PC-9 (cell line): ENCODE measurements at places on chromosomes 3 and 15. TPM values are rescaled to one million over a fixed set of nuclear protein-coding genes. Genes with fewer than 3 reads are reported as not detected.

- no peak overlapping the region for H3K4me3 ChIP-seq
- no peak overlapping the region for H3K27ac ChIP-seq
- H3K27me3 ChIP-seq, result no peaks in the 10 kb centered on the region
- DNase-seq, result no peak
Measured at GRCh38 chr3:37993820-37994638, 3.4 kb downstream of the VILL start.

GRCh38 chr15:97446138-97446537 is 514.4 kb upstream of the ARRDC4 start:
- no peak overlapping the region for H3K4me3 ChIP-seq
- no peaks in the 10 kb centered on the region for H3K27me3 ChIP-seq
- DNase-seq, result no peak
- H3K4me1 ChIP-seq, result no peaks in the 10 kb centered on the region

DNA sequence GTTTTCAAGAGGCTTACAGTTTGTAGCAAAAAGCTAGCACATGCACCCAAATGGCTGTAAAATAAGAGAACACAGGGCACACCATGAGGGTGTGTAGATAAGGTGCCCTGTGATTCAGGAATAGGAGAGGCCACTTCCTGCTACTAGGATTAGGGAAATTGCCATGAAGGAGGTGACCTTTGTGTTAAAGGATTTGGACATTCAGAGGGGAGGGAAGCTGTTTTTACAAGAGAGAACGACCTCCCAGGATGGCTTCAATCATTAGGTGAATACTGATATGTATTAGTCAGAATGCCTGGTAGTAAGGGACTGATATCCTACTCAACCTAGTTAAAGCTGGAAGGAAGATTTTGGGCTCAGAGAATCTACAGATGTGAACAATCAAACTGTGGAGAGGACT is 35.7 kb upstream of the ABHD17C start:
- H3K27me3 ChIP-seq, result no peaks in the 10 kb centered on the region
- peaks cover 44% of the 10 kb centered on the region for H3K4me1 ChIP-seq
- H3K4me3 ChIP-seq, result no peak overlapping the region

The CBLB gene
- total RNA-seq, result 29.8 and 44.0 TPM in 2 replicates

DNA sequence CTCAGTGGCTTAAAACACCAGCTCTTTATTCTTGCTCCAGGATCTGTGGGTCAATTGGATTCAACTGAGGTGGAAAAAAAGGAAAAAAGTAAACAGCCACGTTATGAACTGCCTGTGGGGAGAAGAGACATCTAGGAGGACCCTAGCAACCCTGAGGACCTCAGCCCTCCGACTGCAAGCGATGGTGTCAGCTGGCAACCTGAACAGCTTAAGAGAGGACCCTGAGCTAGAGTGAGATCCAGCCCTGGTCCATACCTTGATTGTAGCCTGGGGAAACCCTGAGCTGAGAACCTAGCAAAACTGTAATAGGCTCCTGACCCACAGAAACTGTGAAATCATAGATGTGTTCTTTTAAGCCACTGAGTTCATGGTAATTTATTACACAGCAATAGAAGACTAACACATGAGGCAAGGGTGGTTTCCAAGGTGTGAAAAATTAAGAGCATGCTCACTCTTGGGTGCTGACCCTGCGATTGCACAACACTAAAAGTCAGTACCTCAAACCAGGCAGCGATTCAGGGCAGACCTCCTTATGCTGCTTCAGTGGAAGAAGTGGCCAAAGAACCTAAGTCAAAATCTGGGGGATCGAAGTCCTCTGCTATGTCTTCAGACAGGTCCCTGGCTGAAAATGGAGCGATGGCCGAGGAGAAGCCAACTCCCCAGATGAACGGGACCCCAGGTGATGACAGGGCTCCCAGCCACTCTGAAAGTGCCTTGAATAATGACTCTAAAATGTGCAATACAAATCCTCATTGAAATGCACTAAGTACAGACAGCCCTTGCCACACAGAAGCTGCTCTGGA is 57.7 kb downstream of the GASK1A start:
- no peak overlapping the region for H3K27ac ChIP-seq
- no peaks in the 10 kb centered on the region for H3K36me3 ChIP-seq
- no peak for DNase-seq
- no peaks in the 10 kb centered on the region for H3K27me3 ChIP-seq

DNA sequence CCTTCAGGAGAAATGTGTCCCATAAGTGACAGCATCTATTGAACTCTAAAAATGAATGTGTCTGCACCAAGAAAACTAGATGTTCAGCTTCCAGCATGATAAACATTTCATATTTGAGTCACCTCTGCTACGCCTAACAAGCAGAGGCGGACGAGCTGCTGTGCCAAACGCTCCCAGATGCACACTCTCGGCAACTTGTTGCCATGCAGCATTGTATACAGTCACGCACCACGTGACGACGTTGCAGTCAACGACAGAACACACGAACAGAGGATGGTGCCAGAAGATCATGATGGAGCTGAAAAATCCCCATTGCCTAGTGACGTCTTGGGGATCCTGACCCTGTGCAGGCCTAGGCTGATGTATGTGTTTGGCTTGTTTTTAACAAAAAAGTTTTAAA is 137.5 kb downstream of the XXYLT1 start:
- H3K27ac ChIP-seq, result no peak overlapping the region
- DNase-seq, result no peak
- no peaks in the 10 kb centered on the region for H3K27me3 ChIP-seq
- no peaks in the 10 kb centered on the region for H3K36me3 ChIP-seq
- H3K4me1 ChIP-seq, result no peaks in the 10 kb centered on the region

- peak overlapping the region; percentile 88 for H3K27ac ChIP-seq
- peak overlapping the region; percentile 26; the same call in 1 of the 2 replicates for H3K4me3 ChIP-seq
- H3K27me3 ChIP-seq, result no peaks in the 10 kb centered on the region
- H3K36me3 ChIP-seq, result peaks cover 11% of the 10 kb centered on the region
- H3K4me1 ChIP-seq, result peaks cover 62% of the 10 kb centered on the region
- DNase-seq, result no peak
Measured at GRCh38 chr15:90400005-90400758, 12.1 kb downstream of the IQGAP1 start.

- no peaks in the 10 kb centered on the region for H3K4me1 ChIP-seq
- no peak for DNase-seq
- no peaks in the 10 kb centered on the region for H3K27me3 ChIP-seq
- no peak overlapping the region for H3K27ac ChIP-seq
- no peaks in the 10 kb centered on the region for H3K36me3 ChIP-seq
- H3K4me3 ChIP-seq, result no peak overlapping the region
Measured at GRCh38 chr15:68632101-68632500, 53.3 kb downstream of the CORO2B start.

DNA sequence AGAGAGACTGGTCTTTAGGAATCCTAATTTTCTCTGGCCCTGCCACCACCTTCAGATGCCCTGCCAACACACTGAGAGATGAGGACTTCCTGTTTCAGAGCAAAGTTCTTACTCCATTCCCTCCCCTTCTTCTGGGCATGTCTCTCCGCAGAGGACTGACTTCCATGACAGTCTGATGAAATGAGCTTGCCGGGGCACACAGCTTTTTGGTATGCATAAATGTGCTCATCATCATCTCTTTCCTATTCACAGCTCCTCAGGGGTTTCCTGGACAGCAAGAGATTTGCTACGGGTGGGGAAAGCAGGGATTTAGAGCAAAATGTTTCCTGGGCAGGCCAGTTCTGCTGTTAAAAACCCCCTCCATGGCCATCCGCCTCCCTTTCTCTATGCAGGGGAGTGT is 27.6 kb upstream of the SEMA6D start:
- no peak overlapping the region for H3K27ac ChIP-seq
- H3K27me3 ChIP-seq, result no peaks in the 10 kb centered on the region
- no peak for DNase-seq

- no peak for DNase-seq
- no peaks in the 10 kb centered on the region for H3K27me3 ChIP-seq
- H3K36me3 ChIP-seq, result no peaks in the 10 kb centered on the region
- H3K4me3 ChIP-seq, result no peak overlapping the region
- peaks cover 38% of the 10 kb centered on the region for H3K4me1 ChIP-seq
- H3K27ac ChIP-seq, result no peak overlapping the region
Measured at GRCh38 chr3:188059351-188059750, 94.6 kb upstream of the LPP start.

The SLITRK3 gene
- total RNA-seq, result not detected in 2 replicates

The FAM107A gene
- total RNA-seq, result not detected in 2 replicates

The ATP13A4 gene
- total RNA-seq, result 0.22 TPM in 1 of 2 replicates, not detected in the other

DNA sequence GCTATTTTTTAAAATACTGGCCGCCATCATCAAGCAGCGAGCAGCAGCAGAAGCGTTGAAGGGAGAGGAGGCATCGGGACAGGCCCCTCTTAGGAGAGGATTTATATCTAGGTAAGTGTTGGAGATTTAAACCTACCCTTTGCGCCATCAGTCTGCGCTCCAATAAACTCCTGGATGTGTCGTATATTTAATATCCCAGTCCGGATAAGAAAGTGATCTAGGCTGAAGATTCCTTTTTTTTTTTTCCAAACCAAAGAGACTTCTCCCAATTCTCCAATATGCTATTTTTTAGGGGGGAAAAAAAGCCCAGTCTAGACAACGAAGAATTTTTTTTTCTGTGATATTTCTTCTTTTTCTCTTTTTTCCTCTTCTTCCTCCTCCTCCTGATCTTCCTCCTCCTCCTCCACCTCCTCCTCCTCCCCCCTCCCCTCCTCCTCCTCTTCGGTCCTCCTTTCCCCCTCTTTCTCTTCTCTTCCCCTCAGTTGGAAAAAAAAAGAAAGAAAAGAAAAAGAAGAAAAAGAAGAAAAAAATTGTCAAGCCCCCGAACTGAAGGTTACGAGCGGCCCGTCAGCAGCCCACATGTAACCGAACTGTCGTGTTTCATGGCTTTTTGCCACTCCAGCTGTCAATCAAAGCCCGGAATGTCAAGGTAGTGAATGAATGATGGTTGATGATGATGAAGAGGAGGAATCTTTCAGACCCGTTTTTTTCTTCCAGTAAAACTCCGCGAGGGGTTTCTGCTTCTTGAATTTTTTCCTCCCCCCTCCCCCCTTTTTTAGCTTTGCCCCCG is 835 bp downstream of the MEIS2 start:
- no peaks in the 10 kb centered on the region for H3K27me3 ChIP-seq
- H3K4me1 ChIP-seq, result peaks cover 17% of the 10 kb centered on the region; the same call in 1 of the 2 replicates
- no peaks in the 10 kb centered on the region for H3K36me3 ChIP-seq
- peak overlapping the region; percentile 91 for H3K4me3 ChIP-seq

The ACTC1 gene
- not detected in 2 replicates for total RNA-seq

The LCTL gene
- not detected in 2 replicates for total RNA-seq

The PP2D1 gene
- total RNA-seq, result not detected in 2 replicates

- H3K36me3 ChIP-seq, result no peaks in the 10 kb centered on the region
- H3K27ac ChIP-seq, result peak overlapping the region; percentile 8; the same call in 1 of the 2 replicates
- peaks cover 39% of the 10 kb centered on the region for H3K4me1 ChIP-seq
- H3K4me3 ChIP-seq, result no peak overlapping the region
Measured at GRCh38 chr15:71128939-71129562, 13.8 kb downstream of the THSD4 start.

The PLSCR2 gene
- not detected in 2 replicates for total RNA-seq

GRCh38 chr3:28280781-28281180 is 39.4 kb downstream of the CMC1 start:
- DNase-seq, result no peak
- no peaks in the 10 kb centered on the region for H3K36me3 ChIP-seq
- H3K4me3 ChIP-seq, result no peak overlapping the region

The RARB gene
- 0.75 and 1.0 TPM in 2 replicates for total RNA-seq

The MED12L gene
- 3.0 and 4.0 TPM in 2 replicates for total RNA-seq

GRCh38 chr3:195886181-195887141 is 21.9 kb downstream of the TNK2 start:
- no peak overlapping the region for H3K27ac ChIP-seq
- H3K36me3 ChIP-seq, result peaks cover 6% of the 10 kb centered on the region; the same call in 1 of the 2 replicates
- no peaks in the 10 kb centered on the region for H3K27me3 ChIP-seq

GRCh38 chr3:114128231-114128630 is 50.6 kb downstream of the DRD3 start:
- no peaks in the 10 kb centered on the region for H3K27me3 ChIP-seq
- no peaks in the 10 kb centered on the region for H3K4me1 ChIP-seq
- H3K27ac ChIP-seq, result no peak overlapping the region

GRCh38 chr3:99976584-99976983 is 137.7 kb downstream of the FILIP1L start:
- H3K27ac ChIP-seq, result no peak overlapping the region
- DNase-seq, result no peak
- H3K36me3 ChIP-seq, result no peaks in the 10 kb centered on the region

DNA sequence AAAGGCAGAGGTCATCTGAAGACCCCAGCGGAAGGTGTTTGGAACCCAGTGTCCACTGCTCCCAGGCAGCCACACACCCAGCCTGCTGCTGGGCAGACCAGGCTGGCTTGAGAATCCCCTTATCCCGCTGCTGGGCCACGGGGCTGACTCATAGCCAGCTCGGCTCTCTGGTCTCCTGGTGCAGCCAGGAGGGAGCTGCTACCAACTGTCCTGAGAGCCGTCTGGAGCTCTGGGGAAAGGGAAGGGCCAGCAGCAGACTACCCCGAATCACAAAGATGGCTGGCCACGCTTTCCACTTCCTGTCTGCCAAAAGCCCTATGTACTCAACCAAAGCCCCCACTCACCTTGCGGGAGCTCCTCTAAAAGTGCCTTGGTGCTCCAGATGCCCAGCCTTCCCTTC is 38.3 kb downstream of the WHAMM start:
- H3K27ac ChIP-seq, result no peak overlapping the region
- H3K4me3 ChIP-seq, result no peak overlapping the region
- H3K4me1 ChIP-seq, result no peaks in the 10 kb centered on the region
- no peaks in the 10 kb centered on the region for H3K36me3 ChIP-seq
- H3K27me3 ChIP-seq, result no peaks in the 10 kb centered on the region

DNA sequence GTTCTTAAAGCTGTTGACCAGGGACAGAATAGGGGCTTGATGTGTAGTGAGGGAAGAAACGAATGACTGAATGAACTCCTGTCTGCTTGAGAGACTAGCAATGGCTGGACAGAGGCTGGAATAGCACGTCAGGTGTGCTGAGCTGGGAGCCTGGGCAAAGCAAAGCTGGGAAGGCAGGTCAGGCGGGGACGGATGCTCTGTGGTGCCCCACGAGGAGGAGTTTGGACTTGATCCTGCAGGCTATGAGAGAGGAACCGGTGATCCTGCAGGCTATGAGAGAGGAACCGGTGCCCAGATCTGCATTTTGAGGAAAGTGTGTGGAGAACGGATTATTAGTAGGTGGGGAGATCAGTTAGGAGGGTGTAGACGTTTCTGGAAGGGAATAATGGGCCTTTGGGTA is 31.3 kb upstream of the PSTPIP1 start:
- no peak for DNase-seq
- no peaks in the 10 kb centered on the region for H3K4me1 ChIP-seq
- H3K4me3 ChIP-seq, result no peak overlapping the region
- H3K27ac ChIP-seq, result no peak overlapping the region

DNA sequence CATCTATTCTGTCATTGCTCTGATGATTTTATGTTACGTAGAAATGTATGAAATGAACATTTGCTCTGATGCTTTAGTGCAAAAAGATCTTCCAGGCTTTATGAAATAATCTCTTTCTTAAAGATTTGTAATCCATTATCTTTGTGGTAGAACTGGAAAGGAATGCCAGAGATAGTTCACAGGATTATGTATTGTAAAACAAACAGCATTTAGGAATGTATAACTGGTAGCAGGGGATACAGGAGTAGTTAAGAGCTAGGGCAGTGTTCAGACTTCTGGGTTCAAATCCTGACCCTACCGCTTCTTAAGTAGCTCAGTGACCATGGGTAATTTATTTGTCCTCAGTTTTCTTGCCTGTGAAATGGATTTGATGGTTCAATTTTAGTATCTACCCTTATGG is 429.8 kb upstream of the TPM1 start:
- no peaks in the 10 kb centered on the region for H3K36me3 ChIP-seq
- no peak overlapping the region for H3K27ac ChIP-seq
- no peak for DNase-seq
- H3K4me3 ChIP-seq, result no peak overlapping the region
- no peaks in the 10 kb centered on the region for H3K4me1 ChIP-seq

GRCh38 chr3:81764002-81764401 is 2.6 kb upstream of the GBE1 start:
- H3K27ac ChIP-seq, result no peak overlapping the region
- H3K4me1 ChIP-seq, result peaks cover 22% of the 10 kb centered on the region
- 0 out of 2 replicates have a peak, but pooled peaks cover 2% of the 10 kb centered on the region for H3K36me3 ChIP-seq
- no peak overlapping the region for H3K4me3 ChIP-seq
- no peaks in the 10 kb centered on the region for H3K27me3 ChIP-seq
- no peak for DNase-seq
